Stimulated activated CD4-positive, alpha-beta T cell treated with anti-CD3 and anti-CD28 coated beads, Interleukin-4, amount 100 ng/mL, for 1 hour (primary cell): ENCODE measurements at places on chromosomes 12 and 14.

- DNase-seq = no peak
These were observed 74.9 kb upstream of the SLCO1C1 start for GRCh38 chr12:20620261-20620660.

DNA sequence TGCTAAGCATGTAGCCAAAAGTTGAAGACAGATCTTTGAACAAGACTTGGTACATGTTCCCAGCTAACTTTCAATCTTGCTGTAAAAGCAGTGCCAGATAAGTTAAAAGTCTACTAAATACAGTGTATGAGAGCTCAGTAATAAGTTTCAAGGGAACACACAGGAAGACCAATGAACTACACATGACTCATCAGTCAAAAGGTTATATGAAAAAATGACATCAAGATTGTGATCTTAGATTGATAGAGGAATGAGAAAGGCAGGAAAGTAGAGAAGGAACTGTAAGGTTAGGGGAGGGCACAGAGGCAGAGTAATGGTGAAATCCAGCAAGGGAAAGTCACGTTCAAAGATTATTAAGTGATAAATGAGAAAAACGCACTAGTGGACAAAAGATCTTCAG is 249.9 kb upstream of the FLRT2 start:
- no peak for DNase-seq

- no peak for DNase-seq
These were observed 16.3 kb upstream of the NAV3 start for GRCh38 chr12:77814386-77814785.

GRCh38 chr14:32594766-32595165 is 265.7 kb downstream of the AKAP6 start:
- no peak for DNase-seq
